ENCODE measurements at places on chromosomes 7 and 10.

- no peak for DNase-seq
These were observed 89.2 kb upstream of the TOMM7 start for GRCh38 chr7:22911889-22912288.

DNA sequence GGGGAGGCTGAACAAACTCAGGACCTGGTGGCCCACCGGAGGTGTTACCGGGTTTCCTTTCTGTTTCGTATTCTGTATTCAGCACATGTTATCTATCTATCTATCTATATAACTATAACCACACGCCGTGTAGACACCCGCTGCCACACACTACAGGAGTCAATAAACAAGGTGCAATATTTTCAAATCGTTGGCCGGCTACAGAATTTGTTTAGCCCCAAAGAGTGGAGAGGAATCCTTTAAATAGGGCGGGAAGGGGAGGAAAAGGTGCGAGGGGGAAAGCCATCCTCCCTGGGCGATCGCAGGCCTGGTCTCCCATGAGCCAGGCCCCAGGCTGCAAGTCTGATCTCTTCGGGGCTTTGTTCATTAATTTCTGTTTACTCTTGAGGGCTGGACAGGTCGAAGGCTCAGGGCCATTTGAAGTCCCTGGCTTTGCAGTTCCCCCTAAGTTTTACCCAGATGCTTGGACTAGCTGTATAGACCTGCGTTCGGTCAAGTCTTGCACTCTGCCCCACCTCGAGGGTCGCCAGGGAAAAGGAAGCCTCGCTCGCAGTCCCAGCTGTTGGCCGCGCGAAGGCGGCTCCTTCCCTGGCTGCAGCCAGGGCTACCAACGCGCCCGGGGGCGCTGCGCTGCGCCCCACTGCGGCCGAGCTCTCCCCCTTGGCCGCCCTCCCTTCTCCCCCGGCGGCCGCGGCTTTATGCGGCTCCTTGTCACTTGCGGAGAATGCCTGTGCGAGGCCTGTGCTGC lies 3.8 kb downstream of the NKX2-3 start:
- no peak for DNase-seq

- no peak for DNase-seq
These were observed 92.4 kb downstream of the ARID5B start for GRCh38 chr10:61993711-61994401.

- peak; percentile 36 for DNase-seq
These were observed 1.6 kb downstream of the PDGFA start for GRCh38 chr7:517774-518629.

GRCh38 chr7:133398506-133398905 lies 145.6 kb downstream of the EXOC4 start:
- no peak for DNase-seq

GRCh38 chr7:117205873-117206272 lies 117.0 kb downstream of the WNT2 start:
- no peak for DNase-seq

DNA sequence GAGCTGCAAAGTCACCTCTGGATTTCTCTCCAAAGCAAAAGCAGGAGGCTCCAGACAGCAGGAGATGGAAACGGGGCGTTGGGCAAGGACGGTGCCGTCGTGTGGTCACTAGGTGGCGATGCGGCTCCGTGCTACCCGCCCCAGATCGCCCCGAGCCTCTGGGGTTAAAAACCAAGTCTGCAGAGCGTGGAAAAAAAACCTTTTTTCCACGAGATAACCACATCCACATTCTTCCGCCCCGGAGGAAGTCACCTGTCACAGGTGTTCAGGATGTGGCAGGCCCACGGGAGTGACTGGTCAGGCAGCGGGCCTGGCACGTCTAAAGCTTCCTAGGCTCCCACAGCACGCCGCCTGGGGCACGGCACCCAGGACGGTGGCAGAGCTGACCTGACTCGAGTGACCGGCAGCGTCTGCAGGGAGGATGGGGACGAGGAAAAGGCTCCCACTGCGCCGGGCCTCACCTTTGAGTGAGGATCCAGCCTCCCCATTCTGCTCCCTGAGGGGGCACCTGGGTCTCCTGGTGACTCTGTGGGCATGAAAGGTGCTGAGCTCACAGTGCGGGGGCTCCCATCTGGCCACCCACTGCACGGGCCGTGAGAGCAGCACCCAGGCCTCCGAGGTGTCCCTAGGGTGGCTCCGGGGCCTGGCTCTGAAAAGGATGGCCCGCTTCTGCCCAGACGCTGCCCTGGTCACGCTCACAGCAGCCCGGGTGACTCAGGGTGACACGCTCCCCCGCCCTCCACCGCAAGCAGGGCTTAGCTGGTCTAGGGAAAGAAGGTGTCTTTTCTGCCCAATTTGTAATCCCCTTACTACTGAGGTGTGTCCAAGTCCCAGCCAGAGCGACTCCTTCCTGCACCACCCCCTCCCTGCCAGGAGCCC lies 71.3 kb upstream of the TNRC18 start:
- DNase-seq, result peak; percentile 89

DNA sequence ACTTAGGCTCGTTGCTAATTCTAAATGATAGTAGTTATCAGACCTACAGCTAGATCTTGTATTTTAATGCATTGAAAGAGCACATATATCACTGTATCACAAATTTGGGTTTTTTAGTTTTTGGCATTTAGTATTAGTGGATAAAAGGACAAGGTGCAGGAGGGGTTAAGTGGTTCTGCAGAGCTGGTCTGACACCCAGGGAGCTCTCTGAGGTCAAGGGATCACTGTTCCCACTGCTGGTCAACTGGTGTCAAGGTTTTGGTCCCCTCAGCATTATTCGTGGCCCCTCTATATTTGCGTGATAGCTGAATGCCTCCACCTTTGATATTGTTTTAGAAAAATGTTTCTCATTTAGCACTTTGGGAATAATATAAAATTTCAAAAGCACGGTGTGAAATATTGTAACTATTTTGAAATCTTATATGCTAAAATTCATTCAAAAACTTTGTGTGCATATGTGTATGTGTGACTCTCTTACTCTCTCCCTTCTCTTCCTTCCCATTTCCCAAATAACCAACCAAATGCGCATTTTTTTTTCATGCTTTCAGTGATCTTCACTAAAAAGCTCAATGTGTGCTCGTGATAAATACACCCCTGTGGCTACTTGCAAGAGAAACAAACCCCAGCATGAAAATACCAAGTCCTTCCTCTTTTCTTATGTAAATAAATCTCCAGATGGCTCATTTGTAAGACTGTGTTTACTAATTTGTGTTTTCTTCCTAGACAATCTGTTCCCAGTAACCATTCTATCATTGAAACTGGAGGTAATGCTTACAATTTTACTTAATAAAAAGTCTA lies 309.2 kb downstream of the FGFR2 start:
- DNase-seq, result peak; percentile 74

- no peak for DNase-seq
These were observed 35.3 kb upstream of the EPHB6 start for GRCh38 chr7:142819530-142819929.

DNA sequence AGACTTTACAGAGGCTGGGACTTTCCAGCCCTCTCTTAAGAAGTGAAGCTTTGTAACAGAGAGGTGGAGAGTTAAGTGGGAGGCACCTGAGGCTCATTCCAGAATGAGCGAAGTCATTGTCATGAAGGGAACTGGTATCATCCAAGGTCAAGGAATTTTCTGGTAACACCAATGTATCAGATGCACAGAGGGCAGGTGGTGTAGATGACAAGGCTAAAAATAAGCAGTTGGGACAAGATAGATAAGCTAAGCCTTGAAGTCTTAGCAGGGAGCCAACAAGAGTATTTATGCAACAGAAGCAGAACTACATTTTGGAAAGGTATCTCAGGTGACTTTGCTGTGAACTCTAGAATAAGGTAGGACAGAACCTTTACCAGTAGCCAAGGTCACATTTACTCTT lies 257.0 kb upstream of the AUTS2 start:
- DNase-seq, result no peak

DNA sequence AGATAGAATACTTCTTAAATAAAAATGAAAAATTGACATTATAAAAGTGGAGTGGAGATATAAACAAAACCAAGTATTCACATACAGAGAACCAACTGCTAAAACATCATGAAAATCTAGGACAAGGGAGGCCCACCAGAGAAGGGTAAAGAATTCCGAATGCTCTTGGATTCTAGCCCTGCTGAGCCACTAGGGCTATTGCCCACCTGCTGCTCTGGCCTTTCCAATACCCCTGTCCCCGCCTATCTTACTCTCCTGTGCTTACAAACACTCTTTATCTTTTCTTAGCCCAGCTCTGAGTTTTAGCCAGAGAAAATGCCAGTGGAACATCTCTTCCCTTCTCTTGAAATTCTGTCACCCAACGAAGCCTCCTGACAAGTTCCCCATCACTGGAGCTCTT lies 100.3 kb downstream of the MACC1 start:
- DNase-seq, result no peak

- DNase-seq, result peak; percentile 88
These were observed 26.7 kb downstream of the IQCE start for GRCh38 chr7:2585446-2585845.

DNA sequence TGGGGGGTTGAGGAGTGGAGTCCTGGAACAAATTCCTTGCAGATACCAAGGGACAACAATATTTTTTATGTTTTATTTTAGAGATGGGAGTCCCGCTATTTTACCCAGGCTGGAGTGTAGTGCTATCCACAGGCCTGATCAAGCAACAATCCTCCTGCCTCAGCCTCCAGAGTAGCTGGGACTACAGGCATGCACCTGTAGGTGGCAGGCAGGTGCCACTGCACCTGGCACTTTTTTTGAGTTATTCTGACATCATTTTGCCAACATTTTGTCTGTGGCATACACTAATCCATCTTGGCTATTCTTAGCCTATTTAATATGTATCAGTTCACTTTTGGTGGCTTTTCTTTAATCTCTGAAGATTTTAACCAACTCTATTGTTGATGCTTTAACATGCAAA lies 317.8 kb upstream of the MTPN start:
- no peak for DNase-seq

DNA sequence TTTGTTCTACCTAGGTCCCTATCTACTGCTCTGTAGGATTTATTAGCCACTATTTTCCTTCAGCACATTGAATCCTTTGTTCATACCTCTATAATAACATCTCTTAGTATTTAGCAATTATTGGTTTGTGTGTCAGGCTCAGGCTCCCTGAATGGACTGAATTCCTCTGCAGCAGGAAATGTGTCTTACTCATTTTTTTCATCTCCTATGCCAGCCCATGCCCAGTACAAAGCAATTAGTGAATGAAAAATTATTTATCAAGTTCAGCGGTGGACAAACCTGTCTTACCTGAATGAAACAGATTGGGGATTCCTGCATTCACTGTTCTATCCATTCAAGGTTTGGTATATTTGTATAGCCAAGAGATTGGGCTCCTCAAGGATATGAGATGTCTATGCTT lies 53.7 kb downstream of the C1GALT1 start:
- DNase-seq, result no peak

DNA sequence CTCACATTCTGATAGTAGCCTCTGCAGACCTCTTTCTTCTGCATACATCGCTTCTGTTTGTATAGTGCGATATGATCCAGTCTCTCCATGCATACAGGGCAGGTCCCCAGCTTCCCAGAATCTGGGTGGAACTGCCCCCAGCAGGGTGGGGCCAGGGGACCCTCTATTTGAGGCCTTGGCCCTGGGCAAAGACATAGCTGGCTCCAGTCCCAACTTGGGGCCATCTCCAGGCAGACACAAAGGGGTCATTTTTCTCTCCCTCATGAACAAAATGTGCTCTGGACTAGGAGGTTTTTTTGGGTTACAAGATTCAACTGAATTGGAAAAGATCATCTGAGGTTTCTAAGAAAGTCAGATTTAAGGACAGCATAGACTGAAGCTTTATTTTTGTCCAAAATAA lies 21.1 kb upstream of the HSPA12A start:
- DNase-seq, result no peak

GRCh38 chr7:72278550-72278949 lies 133.6 kb downstream of the CALN1 start:
- no peak for DNase-seq

DNA sequence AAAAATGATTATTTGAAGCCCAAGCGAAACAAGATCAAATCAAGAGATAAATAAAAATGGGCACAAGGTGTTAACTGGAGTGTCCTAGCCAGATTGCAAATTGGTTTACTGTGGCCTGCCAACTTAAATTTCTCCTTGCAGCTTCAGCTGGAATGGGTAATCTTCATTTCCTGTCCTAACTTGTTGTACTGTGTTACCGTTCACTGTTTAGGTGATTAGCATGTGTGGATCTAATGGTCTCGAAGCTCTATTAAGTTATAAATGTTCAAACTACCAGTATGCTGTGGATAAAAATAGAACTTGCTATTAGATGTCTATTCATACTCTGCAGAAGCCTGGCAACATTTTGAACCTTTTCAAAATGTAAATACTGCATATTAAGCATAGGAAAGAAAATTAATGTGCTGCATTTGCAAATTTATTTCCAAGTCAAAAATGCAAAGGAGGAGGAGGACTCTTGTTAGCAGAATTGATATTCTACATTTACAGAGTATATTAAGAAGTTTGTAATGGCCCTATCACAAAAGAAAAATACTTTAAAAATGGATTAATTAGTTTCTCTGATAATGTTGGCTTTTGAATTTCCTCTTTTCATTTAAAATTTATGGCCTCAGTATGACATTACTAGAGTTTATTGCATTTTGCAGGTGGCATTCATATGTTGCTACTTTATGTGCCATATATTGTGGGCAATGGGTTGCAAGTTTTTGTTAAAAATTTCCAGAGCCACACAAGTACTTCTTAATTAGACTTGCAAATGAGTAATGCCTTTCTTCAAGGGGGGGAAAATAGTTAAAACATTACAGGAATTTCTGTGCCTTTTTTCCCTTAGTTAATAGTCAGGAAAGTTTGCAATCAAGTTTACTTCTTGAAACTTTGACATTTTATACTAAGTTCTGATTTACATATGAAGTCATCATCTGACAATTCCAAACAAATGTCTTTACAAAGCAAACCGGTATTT lies 92.1 kb downstream of the CABCOCO1 start:
- peak; percentile 19 for DNase-seq

- no peak for DNase-seq
These were observed 144.0 kb upstream of the RET start for GRCh38 chr10:42932735-42933447.

GRCh38 chr10:126844406-126844805 lies 60.8 kb upstream of the DOCK1 start:
- DNase-seq, result no peak

GRCh38 chr7:73647725-73648592 lies 19.7 kb upstream of the VPS37D start:
- DNase-seq, result peak; percentile 61

DNA sequence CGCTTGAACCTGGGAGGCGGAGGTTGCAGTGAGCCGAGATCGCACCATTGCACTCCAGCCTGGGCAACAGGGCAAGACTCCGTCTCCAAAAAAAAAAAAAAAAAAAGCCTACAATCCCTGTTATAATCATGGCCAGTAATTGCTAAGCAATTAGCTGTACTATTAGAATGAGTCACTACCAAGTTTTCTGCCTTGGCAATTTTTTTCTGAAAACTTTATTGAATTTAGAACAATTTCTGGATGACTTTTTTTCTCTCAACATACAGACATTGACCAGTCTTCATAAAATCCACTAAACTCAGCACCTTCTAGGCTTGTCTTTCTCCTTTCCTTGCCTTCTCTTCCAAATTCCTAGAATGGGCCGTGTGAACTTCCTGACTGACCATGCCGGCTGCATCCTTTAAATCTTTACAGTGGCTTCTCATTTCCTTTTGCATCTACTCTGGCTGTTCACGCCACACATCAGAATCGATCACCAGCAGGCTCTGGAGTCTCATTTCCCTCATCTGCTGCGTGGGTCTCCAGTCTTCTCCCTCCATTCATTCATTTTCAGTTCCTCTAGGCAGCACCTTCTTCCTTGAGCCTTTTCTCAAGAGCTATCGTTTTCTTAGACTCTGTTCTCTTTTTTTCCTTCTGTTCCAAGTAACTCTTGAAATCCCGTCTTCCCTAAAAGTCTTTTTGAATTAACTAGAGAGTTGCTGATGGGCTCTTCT lies 107.9 kb downstream of the KAT6B start:
- DNase-seq, result no peak

Data from NCI-H2171 treated with DMSO at 0.1 percent for 48 hours (cell line).